Osteoblast (primary cell): ENCODE measurements at places on chromosomes 4 and X. TPM values are rescaled to one million over a fixed set of nuclear protein-coding genes. Genes with fewer than 3 reads are reported as not detected.

Gene CTAG2
- 0.88 and 13.8 TPM in 2 replicates for total RNA-seq

Gene CITED1
- not detected in 2 replicates for total RNA-seq

Gene NPY1R
- under 0.01 TPM in 2 replicates for total RNA-seq

Gene FAM184B
- under 0.01 TPM in 1 of 2 replicates, not detected in the other for total RNA-seq

Gene PRRG1
- 11.5 and 16.3 TPM in 2 replicates for total RNA-seq

Gene ALPK1
- total RNA-seq, result 36.2 and 39.8 TPM in 2 replicates

Gene RAB33A
- 6.2 and 8.0 TPM in 2 replicates for total RNA-seq

Gene RAB41
- total RNA-seq, result not detected in 2 replicates

Gene MFAP3L
- 7.6 and 8.0 TPM in 2 replicates for total RNA-seq

Gene PLXNA3
- 15.9 and 18.8 TPM in 2 replicates for total RNA-seq
